ENCODE measurements at places on chromosomes 7 and 10. TPM values are rescaled to one million over a fixed set of nuclear protein-coding genes. Genes with fewer than 3 reads are reported as not detected.
A peak's percentile ranks its signal among the peaks of the same experiment; 100 is the strongest.

- no peak for DNase-seq
These were observed 2.6 kb downstream of the FAM241B start for GRCh38 chr10:69632516-69633199.

The CBLL1 gene
- 36.8 TPM for total RNA-seq

GRCh38 chr10:52542906-52543305 lies 228.8 kb downstream of the DKK1 start:
- no peak for DNase-seq

The MALRD1 gene
- total RNA-seq: 7.8 TPM

The NODAL gene
- total RNA-seq: not detected

GRCh38 chr10:43396928-43397624 lies 11.9 kb downstream of the HNRNPF start:
- DNase-seq: peak; percentile 95

DNA sequence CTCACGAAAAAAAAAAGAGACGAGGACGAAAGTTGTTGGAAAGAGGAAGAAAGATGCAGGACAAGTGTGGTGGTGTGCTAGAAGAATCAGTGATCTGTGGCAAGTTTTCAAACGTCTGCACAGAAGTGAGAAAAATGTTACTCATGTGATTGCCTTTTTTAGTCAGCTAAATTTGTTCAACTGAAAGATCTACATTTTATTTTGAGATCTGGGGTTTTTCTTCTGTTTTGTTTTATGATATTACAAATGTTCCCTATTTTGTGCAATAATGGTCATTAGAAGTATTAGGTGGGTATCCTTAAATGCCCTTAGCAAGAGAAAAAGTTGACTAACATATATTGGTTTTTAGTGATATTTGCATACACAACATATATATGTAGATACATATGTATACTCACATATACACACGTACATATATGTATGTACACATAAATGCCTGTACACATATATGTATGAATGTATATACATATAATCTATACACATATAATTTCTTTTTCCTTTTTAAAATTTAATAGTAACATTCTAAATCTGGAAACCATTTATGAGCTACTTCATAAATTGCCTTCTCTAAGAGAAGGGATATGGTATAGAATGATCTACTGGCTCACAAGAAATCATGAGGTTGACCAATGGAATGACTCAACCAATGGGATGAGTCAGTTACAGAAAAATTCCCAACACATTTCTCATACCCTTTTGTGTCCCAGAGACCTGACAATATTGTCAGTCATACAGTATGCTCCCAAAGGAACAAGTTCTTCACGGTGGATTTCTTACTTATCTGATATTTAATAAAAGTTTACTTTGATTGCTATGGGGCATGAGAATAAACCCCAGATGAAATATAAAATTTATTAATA lies 38.4 kb downstream of the SLC39A12 start:
- DNase-seq: no peak

The NPC1L1 gene
- not detected for total RNA-seq

DNA sequence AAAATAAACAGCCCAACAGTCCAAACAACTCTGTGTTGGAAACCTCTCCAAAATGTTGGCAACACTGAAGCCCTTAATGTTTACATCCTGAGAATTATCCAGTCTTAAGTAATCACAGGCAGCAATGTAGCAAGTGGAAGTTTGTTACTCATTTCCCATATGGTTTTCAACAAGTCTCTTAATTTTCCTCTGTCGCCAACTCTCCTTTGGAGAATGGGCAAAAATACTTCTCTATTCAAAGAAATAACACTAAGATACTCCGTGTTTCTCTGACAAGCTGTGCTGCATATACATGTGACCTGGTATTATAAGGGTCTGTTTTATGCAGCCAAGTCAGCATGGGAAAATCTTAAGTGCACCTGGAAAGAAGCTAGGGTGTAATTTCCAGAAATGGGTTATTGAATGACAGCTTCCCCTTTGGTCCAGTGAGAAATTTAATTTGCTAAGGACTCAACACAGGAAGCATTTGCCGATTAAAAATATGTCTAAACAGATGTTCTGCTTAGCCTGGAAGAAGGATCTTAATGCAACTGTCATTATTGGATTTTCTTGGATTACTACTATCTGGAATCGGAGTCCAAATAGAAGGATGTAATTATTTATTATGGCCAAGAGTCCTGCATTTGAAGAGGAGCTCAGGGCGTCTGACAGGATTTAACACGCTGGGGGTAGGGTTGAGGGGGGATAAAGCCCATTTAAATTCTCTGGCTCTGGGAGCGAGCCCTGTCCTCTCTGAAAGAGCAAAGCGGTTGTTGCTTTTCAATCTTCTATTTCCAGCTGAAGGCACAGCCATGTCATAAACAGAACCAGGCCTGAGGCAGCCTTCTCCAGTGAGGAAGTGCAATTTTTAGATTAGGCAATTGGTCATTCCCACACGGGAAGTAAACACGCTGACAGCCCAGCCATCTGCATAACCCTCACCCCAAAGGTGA lies 73.1 kb downstream of the TLL2 start:
- DNase-seq: no peak

GRCh38 chr7:24073651-24074420 lies 210.2 kb upstream of the NPY start:
- no peak for DNase-seq

- DNase-seq: no peak
These were observed 1.4 kb downstream of the RBP3 start for GRCh38 chr10:47349516-47349915.

DNA sequence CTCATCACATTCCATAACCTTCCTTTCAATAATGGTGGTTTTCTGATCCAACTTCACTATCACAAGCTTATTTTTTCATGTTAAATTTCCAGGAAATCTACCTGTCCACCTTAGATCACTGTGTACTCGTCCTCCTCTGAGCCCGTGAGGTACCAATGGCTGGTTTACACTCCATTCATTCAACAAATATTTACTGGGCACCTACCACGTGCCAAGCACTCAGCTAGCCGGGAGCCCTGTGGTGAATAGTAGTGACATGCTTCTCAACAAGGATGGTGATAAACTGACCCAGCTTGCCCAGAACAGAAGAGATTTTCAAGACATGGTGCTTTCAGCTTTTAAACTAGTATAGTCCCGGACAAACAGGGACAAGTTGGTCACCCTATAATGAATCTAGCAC lies 98.2 kb downstream of the FAM204A start:
- DNase-seq: no peak

DNA sequence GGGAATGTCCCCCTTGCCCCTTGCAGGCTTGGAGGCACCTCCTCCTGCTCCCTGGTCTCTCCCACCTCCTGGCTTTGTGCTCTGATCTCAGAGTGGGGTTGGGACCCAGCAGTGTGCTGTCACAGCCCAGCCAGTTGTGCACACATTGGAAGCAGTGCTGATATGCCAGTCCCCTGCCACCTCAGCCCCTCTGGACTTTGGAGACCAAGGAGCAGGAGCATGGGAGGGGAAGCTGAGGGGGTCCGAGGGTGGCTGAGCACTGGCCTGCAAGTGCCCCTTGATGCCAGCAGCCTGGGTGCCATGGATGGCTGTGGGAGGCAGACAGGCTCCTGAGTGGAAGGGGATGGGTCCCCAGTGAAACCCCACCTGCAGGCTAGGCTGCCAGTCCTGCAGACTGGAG lies 235.4 kb downstream of the ZNF716 start:
- DNase-seq: no peak

GRCh38 chr7:141513720-141514119 lies 37.5 kb upstream of the AGK start:
- no peak for DNase-seq

The TAS2R4 gene
- 1.4 TPM for total RNA-seq

DNA sequence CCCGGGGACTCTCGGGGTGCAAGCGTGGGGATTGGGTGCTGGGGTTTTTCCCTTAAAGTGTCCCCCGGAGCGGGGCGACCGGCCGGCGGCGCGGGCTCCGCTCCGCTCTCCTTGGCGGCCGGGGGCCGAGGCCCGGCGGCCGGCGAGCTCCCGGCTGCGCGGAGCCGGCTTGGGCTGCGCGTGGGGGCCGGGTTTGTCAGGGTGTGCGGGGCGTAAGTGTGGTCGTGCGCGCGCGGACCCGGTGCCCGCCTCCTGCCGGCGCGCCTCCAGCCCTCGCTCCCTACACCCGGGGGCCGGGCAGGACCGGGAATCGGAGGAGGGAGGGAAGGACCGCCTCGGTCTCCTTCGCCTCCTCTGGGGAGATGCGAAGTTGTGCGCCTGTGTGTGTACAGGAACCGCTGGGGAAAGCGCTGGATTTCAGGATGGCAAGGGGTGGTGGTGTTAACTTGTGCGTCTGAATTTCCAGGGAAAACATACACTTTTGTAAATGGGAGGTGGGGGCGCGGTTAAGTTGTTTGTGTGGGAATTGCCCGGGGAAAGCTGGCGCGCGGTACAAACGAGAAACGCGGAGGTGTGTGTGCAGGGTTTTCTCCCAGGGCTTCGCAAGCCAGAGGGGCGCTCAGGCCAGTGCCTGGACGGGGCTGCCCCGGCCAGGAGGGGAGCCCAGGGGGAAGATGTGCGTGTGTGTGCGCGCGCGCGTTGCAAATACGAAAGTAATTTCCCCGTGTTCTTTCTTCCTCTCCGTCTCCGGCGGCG lies 737 bp downstream of the ZMIZ1 start:
- DNase-seq: peak; percentile 90

The AFAP1L2 gene
- total RNA-seq: 6.9 TPM

The TIAL1 gene
- total RNA-seq: 101 TPM

The ABCC2 gene
- 2.5 TPM for total RNA-seq

- no peak for DNase-seq
These were observed 44.2 kb downstream of the BPGM start for GRCh38 chr7:134690614-134691504.

The YAE1 gene
- 13.1 TPM for total RNA-seq

- DNase-seq: no peak
These were observed 152.2 kb downstream of the NXPH1 start for GRCh38 chr7:8585591-8585990.

GRCh38 chr7:51295440-51296245 lies 21.0 kb downstream of the COBL start:
- DNase-seq: no peak

- DNase-seq: no peak
These were observed 193.6 kb downstream of the MAD1L1 start for GRCh38 chr7:2038931-2039728.

DNA sequence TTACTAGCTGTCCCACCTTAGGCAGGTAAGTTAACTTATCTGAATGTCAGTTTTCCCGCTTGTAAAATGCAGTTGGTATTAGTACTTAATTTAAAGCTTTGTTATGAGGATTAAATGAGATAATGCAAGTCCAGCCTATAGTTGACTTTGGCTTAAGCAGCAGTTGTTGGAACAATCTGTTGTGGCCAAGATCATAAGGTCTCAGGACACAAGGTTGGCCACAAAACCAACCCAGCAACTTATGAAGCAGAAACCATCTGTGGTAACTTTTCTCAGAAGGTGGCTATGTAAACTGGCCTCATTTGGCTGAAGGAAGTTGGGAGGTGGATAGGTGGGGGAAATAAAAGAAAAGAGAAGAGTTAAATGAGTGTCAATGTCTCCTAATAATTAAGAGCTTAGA lies 29.4 kb downstream of the ENTPD1 start:
- no peak for DNase-seq

DNA sequence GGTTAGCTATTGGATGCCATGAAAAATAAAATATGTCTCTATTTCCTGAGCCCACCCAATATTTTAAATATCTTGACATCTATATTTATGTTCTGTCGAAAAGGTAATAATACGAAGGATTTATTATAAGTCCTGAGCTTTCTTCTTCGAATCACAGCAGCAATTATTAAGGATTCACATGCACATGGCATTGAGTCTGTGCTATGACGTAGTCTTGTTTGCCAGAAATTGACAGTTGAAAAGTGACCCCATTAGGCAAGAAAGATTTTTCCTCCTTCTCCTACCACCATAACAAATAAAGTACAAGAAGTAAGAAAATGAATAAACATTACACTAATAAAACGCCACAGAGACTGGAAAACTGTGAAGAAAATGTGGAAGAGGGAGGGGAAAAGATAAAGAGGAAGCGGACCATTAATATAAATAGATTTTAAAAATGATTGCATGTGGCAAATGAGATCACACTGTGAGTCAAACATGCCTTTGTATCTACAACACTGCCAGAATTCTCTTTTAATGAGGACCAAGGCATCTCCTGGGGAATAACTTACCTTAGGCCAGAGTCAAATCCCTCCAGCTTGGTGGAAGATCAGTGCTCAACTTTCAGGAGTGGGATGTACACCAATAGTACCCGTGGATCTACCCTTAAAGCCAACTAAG lies 21.6 kb downstream of the FZD1 start:
- DNase-seq: no peak

The CHRM2 gene
- 8.5 TPM for total RNA-seq

GRCh38 chr7:7803715-7804178 lies 85.3 kb upstream of the RPA3 start:
- DNase-seq: no peak

GRCh38 chr10:99785646-99786045 lies 3.2 kb downstream of the ABCC2 start:
- no peak for DNase-seq

The ELFN1 gene
- total RNA-seq: 1.0 TPM

DNA sequence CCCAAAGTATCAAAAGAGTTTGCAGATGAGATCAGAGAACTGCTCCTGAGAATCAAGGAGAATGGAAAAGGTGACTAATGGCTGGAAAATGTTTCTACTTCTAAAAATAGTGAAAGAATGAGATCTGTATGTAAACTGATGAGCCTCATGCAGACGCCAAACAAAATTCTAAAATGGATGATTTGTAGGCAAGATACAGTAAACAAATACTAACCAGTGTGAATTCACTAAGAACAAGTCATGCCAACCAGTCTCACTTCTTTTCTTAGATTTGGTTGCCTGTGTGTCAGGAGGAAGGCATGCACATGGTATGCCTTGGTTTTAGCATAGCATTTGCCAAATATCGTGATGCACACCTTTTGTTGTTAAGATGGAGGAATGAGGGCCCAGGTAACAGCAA lies 94.9 kb upstream of the PIK3CG start:
- no peak for DNase-seq

GRCh38 chr7:73738220-73738611 lies 386 bp downstream of the ABHD11 start:
- DNase-seq: peak; percentile 70

DNA sequence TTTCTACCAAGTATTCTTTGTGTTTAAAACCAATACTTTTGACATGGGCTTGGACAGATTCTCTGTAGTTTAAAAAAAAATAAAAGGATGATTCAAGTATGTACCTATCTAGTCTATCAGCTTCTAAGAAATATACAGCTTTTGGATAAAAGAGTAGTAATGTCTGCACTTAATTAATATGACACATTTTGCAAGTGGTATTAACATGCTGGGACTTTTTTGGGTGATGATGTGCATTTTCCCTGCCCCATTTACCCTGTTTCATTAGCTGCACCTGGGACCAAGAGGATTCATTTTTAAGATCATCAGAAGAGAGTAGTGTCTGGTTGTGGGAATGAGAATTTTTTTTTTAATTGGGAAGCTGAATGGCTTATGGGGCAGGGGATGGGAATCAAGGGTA lies 236.2 kb upstream of the KLF14 start:
- DNase-seq: no peak

- no peak for DNase-seq
These were observed 151.5 kb downstream of the GLI3 start for GRCh38 chr7:42085531-42085930.

The RGS10 gene
- 24.6 TPM for total RNA-seq

The LGI1 gene
- not detected for total RNA-seq

GRCh38 chr10:36712695-36713094 lies 412.7 kb upstream of the ANKRD30A start:
- DNase-seq: no peak

The PRPS1L1 gene
- not detected for total RNA-seq
